ENCODE measurements at places on chromosomes 16 and 17.
A peak's percentile ranks its signal among the peaks of the same experiment; 100 is the strongest.

GRCh38 chr17:32117399-32117798 is 24.9 kb upstream of the RHOT1 start:
- no peak for DNase-seq

DNA sequence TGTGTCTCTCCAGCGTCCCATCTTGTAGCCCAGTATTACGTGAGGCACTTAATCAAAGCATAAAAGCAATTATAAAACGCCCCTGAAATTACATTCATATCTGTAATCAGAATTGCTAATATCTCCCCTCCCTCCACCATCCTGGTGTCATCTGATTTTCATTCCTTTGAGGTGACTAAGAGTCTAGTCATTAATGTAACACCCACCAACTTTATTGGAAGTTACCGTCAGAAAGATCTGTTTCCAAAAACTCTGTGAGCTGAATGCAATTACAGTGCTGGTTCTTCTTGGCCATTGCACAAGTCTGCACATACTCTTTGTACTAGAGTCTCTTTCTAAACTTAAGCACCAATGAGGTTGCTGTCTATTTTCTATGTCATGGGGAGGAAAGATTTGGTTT is 12.5 kb upstream of the MAF start:
- DNase-seq = no peak

DNA sequence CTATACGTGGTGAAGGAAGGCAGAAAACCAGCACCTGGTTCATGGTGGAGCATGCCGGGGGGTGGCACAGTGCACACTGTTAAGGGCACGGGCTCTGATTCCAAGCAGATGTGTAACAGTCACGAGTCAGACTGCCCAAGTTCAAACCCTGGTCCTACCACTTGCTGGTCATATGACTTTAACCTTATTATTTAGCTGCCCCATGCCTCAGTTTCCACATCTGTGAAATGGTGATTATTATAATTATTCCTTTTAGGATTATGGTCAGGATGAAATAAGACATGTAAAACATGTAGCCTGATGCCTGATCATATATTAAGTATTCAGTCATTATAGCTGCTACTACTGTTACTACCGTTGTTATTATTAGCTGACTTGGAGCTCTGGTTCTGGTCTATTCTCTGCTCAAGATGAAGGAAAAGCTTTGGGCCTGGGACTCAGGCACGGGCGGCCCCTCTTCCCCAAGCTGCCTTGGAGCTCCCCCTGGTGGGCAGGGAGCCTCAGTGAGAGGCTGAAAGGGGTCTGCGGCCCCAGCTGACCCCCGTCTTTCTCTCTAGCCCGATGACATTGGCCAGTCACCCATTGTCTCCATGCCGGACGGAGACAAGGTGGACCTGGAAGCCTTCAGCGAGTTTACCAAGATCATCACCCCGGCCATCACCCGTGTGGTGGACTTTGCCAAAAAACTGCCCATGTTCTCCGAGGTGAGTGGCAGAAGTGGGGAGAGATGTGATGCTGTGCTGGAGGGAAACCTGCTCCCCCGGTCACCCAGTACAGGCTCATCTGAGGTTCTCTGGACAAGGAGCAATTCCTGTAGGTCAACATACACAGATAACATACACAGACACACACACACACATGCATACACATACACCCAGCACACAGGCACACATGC is 14.0 kb downstream of the NR1D1 start:
- peak; percentile 50 for DNase-seq

GRCh38 chr17:40139566-40140058 is 725 bp upstream of the CASC3 start:
- no peak for DNase-seq

- DNase-seq = no peak
These were observed 62.8 kb downstream of the RABEP1 start for GRCh38 chr17:5344914-5345313.

DNA sequence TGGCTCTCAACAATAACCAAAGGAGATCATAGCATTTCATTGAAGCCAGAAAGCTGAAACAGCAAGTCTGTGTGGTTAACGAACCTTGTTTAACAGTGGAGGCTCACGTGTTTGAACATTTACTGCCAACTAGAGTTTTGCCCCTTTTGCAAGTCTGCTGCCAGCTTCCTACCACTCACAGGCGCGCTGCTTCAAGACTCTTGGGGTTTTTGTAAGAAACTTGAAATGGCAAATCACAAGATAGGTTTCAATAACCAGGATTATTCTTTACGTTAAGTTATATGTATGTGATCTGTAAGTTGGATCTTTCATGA is 1.2 kb downstream of the SNTB2 start:
- DNase-seq = peak; percentile 65

- DNase-seq = no peak
These were observed 199.8 kb downstream of the CYB561 start for GRCh38 chr17:63246344-63246743.

DNA sequence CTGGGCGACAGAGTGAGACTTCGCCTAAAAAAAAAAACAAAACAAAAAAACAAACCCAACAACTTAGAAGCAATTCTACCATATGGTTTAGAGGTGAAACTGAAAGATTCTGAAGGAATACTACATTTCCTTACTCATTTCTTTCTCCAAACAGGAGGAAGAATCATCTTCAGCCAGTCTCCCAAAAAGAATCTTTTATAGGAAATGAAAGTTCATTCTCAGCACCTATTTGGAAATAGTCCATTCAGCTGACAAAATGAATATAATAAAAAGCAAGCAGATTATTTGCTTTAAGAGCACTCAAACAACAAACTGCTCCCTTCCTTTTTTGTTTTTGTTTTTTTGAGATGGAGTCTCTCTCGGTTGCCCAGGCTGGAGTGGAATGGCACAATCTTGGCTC is 17.7 kb downstream of the GRB2 start:
- DNase-seq = no peak
